ENCODE measurements at places on chromosomes 11 and 22.

- DNase-seq, result no peak
Observed at GRCh38 chr11:10308201-10308954, 3.5 kb downstream of the ADM start.

DNA sequence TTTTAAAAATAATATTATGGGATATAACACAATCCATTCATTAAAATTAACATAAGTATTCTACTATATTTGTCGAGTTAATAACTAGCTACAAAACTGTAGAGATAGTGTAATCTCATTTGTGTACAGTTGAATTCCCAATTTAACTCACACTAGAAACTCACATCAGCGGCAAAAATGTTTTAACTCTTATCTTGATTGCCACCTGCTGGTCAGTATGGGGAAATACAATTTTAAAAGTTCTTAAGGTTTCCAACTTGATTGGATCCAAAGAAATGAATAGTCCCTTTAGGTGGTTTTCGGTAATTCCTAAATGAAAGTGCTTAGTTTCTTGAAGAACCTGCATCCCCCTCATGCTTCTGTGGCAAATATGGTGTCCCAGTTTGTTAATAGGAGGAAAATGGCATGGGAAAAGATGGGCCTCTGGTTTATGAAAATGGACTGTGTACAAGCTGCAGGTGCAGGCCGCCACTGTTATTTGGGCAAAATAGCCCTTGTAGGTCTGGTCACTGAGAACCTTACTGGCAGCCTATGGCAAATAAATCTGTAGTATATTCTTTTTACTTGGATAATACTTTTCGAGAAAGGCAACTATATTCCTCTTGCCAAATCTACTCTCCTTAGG lies 33.7 kb upstream of the SLC17A6 start:
- DNase-seq, result no peak

GRCh38 chr22:32849501-32849900 lies 48.0 kb downstream of the TIMP3 start:
- no peak for DNase-seq

GRCh38 chr11:32817181-32817851 lies 12.4 kb upstream of the PRRG4 start:
- DNase-seq, result no peak

- no peak for DNase-seq
Observed at GRCh38 chr11:35678975-35679374, 16.4 kb downstream of the TRIM44 start.
